ENCODE measurements at places on chromosomes 12 and 14.

- DNase-seq: no peak
These were observed 44.7 kb upstream of the NEDD1 start for GRCh38 chr12:96862326-96862725.

GRCh38 chr14:28772613-28773012, 6.0 kb downstream of the FOXG1 start:
- no peak for DNase-seq

- DNase-seq: no peak
These were observed 12.5 kb upstream of the KSR2 start for GRCh38 chr12:117981267-117981666.

- no peak for DNase-seq
These were observed 261.1 kb downstream of the AKAP6 start for GRCh38 chr14:32590157-32590556.

GRCh38 chr14:103576371-103577024, 13.7 kb downstream of the COA8 start:
- DNase-seq: no peak

- no peak for DNase-seq
These were observed 64.9 kb upstream of the DAAM1 start for GRCh38 chr14:59123531-59123930.

DNA sequence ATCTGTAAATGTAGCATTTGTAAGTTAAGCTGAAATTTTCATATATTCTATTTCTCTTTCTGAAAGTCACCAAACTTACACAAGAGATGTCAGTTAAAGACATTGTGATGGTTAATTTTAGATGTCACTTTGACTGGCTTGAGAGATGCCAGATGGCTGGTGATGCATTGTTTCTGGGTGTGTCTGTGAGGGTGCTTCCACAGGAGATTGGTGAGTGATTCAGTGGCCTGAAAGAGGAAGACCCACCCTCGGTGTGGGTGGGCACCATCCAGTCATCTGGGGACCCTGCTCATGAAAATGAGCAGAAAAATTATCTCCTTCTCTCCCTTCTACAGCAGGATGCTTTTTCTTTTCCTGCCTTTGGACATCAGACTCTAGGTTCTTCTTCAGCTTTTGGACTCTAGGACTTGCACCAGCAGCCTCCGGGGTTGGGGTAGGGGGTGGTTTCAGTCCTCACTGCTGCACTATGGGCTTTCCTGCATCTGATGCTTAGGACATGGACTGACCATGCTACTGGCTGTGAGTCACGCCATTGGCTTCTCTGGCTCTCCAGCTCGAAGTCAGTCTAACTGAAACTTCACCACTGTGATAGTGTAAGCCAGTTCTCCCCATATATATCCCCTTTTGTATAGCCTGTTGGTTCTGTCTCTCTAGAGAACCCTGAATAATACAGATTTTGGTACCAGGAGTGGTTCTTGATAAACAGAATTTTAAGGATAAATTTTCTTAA, 20.9 kb downstream of the PDE6H start:
- no peak for DNase-seq

DNA sequence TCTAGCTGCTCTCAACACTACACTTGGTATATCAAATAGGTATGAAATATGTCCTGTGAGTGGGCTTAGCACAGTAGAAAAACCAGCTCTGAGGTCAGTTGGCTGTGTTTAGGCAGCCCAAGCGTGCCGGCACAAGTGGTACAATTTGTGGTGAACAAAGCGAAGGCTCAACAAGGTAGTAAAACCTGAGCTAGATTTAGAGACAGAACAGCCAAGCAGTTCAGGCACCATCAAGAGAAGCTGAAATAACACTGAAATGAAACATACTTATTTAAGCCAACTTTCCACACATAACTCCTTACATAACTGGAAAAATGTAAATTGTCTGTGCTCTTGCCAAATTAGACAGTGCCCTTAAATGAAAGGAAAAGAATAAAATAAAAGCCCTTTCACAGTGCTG, 596.8 kb upstream of the FBXO33 start:
- no peak for DNase-seq

Measured in GM10248 (cell line).